H7 (cell line): ENCODE measurements at places on chromosomes 4 and X.
A peak's percentile ranks its signal among the peaks of the same experiment; 100 is the strongest.

DNA sequence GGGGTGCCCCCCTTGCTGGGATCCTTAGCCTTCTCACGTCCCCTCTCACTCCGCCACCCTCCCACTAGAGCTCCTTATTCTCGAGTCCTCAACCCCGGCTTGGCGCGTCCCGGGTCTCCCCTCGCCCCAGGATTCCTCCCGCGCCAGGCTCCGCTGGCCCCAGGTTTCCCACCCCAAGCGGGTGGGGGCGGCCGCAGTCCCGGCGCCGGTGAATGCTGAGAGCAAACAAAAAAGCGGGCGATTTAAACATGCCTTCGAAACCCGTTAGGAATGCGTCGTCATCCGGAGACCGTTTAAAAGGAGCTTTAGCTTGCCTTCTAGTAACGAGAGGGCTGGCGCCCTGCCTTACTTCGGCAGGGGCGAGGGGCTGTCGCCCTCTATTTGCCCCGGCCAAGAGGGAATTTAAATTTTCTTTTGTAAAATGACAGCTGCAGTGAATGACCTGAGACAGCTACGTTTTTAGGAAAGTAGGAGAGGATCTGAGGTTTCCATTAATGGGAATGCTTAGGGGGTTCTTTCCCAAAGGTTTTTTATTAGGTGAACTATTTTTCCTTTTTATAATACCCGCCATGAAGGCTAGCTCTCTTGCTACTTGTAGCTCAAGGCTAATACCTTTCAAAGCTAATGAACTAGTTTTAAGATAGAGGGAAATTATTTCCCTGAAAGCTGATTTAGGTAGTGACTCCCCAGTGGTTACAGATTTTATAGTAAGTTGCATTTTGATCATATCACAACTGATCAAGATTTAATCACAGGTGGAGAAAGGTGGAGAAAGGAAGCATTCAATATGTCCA, 3.1 kb downstream of the JADE1 start:
- DNase-seq = no peak

GRCh38 chrX:154458116-154458953, at the start of gene PLXNA3:
TSS of gene PLXNA3 (plus strand) at chrX:154458281. CDS start at chrX:154460184, 1,903 bp downstream.
- DNase-seq = peak; percentile 94

- no peak for DNase-seq
These were observed 60.6 kb upstream of the TLR2 start for GRCh38 chr4:153623491-153623890.

DNA sequence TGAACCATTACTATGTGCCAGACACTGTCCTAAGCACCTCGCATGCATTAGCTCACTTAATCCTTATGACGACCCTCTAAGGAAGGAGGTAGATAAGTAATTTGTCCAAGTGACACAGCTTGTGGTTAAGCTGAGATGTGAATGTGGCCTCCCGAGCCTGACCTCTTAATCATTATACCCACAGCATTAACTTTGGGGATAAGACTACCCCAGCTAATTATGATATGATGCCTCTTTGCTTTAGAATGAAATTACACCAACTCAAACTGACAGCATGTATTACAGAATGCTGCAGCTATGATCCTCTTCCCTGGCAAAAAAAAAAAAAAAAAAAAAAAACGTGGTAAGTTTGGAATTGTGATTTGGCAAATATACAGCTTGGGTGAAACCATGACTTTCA, 53.5 kb downstream of the APBB2 start:
- DNase-seq = no peak

DNA sequence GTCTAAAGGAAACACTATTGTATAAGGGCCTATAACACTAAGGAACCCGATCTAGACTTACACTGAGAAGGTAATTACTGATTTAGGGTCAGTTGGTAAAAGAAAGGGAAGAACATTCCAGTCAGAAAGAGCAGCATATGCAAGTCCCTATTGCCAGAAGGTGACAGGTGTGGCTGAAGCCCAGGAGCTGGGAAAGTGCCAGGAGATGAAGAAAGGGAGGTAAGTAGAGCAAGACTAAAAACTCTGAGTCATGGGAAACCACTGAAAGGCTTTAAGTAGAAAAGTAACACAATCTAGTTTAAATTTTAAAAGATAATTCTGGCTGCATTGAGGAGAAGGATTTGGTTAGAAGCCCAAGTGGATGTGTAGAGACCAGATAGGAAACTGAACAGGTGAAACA, 77.7 kb upstream of the INTU start:
- no peak for DNase-seq

DNA sequence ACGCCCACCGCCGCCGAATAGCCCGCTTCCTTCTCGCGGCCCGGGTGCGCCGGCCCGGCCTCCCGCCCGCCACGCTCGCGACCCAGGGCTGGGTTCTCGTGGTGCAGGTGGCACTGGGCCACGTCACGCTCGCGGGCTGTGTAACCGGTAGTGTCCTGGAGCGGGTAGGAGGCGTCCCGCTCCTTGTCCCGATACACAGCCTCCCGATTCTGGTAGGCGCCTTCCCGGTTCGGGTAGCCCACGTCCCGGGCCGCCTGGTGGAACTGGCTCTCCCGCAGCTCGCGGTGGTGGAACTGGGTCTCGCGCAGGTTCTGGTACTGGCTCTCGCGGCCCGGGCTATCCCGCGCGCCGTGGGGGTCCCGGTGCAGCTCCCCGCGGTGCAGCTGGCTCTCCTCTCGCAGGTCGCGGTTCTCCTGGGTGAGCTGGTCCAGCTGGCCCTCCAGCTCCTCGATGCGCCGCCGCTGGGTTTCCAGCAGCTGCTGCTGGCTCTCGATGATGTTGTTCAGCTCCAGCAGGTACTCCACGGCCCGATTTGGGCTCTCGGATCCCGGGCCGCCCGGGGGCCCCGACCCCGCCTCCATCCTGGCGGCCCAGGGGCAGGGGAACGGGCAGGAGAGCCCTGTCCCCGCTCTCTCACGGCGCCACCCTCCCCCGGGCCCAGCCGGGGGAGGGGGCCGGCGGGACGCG, 39.3 kb upstream of the IQSEC2 start:
- DNase-seq = peak; percentile 87

DNA sequence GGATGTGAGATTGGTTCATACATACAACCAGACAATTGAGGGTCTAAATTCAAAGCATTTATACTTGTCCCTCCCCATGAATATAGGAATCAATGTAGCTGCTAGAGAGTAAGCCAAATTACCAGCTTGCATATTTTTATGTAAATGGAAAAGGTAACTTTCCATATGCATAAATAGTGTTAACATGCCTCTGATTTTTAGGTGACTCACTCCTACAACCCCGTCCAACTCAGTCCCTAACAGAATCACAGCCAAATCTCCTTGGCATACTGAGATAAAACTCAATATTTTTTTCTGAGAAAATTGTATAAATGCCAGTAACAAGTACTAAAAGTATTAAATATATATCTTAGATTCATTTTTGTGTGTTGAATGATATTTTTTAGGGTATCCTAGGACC, 67.2 kb downstream of the INPP4B start:
- DNase-seq = no peak
